ENCODE measurements at places on chromosomes 13 and 19.
A peak's percentile ranks its signal among the peaks of the same experiment; 100 is the strongest.

- no peak for DNase-seq
These were observed 167.3 kb downstream of the FLT1 start for GRCh38 chr13:28327373-28328270.

DNA sequence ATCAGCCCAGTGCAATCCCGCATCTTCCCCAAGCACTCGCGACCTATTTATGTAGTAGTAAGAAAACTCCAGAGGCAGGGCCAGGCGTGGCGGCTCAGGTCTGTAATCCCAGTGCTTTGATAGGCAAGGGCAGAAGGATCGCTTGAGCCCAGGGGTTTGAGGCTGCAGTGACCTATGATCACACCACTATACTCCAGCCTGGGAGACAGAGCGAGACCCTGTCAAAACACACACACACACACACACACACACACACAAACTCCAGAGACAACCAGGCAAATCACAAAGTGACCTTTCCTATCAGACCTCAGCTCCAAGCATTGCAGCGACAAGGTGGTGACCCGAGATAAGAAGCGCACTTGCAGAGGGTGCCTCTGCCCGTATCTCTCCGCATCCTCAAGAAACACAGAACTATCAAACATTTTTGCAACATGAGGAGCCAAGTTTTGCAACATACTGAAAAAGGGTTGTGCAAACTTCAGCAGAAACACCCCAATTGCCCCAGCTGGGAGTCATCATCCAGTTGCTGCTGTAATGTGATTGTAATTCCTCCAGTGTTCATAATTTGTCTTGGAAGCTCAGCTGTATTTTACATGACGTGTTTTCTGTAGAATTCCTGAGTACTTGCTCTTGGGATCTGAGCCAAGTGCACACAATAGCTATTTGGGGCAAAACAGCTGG, 8.7 kb upstream of the KLF2 start:
- no peak for DNase-seq

- DNase-seq, result no peak
These were observed 249.8 kb downstream of the NBEA start for GRCh38 chr13:35191883-35192282.

DNA sequence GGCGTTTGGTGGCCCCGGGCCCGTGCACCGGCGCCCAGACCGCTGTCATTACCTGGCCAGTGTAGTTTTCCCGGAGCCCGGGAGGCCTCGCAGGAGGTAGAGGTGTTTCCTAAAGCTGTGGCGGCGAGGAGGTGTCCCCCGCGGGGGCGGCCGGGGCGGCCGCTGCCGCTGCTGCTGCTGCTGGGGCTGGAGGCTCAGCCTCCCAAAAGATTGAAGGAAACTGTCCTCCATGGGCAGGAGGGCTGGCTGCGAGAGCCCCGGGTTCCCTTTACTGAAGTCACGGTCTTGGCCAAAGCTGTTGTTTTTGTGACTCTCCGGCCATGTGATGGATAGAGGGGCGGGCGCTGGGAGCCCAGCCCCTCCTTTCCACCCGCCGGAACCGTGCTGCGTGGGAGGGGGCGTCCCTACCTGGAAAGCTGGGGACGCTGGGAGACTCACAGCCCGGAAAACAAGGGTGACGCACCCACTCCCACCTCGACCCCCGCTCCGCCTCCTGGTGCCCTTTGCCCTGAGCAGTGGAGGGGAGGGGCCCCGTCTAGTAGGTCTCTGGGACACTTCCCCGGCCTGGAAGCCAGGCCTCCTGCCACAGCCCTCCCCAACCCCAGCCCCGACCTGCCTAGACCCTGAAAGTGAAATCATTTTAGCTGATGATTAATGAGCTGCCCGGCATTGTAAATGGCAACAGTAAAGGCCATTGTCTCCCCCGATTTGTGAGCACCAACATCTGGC, at the start of gene N4BP2L1:
Gene N4BP2L1, minus strand, starts transcription at position 279 of the 729 bp plus-strand sequence. Its CDS starts 48 bp downstream, at position 231.
- peak; percentile 75 for DNase-seq

- DNase-seq, result peak; percentile 46
These were observed 25.9 kb downstream of the GRIN2D start for GRCh38 chr19:48419158-48419920.

DNA sequence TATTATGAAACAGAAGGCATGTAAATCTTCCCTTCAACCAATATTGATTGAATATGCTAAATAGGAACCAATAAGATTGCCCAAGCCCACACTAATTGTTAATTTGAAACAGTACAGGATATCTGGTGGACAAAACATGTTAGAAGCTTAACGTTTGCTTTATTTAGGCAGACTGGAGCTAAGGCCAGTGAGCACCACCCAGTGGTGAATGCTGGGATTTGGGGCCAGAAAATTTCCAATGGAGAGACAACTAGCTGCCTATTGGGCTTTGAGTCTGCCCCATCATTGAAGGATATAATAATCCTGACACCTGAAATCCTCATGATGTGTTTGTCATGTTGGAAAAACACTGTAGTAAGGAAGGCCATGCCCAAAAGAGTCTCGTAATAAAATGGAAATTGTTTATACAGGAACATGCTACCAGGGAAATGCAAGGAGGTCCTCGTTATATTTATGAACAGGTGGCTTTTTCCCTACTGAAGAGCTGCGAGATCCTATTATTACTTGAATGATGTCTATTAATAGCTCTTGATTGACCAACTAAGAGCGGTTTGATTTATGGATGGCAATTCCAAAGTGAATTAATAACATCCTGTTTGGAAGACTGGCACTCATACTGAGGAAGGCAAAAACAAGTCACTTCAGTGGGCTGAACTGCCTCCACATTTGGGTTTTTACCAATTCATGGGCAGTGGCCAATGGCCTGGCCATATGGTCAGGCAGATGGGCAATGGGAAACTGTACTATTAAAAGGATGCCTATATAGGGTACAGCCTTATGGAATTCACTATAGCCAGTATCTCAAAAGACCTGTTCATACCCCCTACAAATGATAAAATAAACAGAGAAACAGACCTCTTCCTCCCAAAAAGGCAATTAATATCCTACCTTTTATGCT, 8.7 kb downstream of the SIGLECL1 start:
- peak; percentile 18 for DNase-seq

GRCh38 chr13:101157261-101157660, 259.0 kb downstream of the NALCN start:
- DNase-seq, result no peak

- no peak for DNase-seq
These were observed 6.1 kb downstream of the FLT3 start for GRCh38 chr13:28094306-28094705.

GRCh38 chr19:16015805-16016173, 60.5 kb upstream of the TPM4 start:
- no peak for DNase-seq

- no peak for DNase-seq
These were observed 474.2 kb upstream of the SLC10A2 start for GRCh38 chr13:103540382-103540765.

DNA sequence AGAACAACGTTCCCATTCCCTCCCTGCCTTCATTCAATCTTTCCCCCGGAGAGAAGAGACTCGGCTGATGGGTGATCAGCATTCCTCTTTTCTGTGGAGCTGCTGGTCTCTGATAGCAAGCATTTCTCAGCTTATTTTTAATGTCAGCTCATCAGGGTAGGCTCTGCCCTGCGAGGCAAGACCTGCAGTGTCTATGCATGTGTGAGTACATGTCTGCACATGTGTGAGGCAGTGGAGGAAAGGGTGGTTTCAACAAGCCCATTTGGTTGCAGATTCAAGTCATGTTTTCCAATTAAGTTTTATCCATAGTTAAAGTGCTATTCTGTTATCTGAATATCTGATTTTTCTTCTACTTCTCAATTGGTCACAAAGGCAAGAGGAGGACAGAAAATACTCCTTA, 19.5 kb downstream of the SLC10A2 start:
- DNase-seq, result no peak

DNA sequence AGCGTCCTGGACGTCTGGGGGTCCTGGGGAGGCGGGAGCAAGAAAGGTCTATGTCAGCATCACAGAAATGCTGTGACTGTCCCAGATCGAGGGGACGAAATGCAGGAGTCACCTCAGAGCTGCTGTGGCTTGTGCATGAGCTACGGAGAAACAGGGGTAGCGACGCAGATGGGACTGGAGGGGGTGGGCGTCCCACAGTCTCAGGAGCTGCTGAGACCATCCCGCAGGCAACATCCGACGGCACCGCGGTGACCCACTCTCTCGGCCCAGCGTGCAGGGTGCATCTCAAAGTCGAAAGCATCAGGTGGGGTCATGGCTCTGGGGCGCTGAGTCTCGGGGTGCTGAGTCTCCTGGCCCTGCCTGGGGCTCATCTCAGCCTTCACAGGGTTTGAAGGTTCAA, 37.4 kb upstream of the C13orf46 start:
- no peak for DNase-seq

DNA sequence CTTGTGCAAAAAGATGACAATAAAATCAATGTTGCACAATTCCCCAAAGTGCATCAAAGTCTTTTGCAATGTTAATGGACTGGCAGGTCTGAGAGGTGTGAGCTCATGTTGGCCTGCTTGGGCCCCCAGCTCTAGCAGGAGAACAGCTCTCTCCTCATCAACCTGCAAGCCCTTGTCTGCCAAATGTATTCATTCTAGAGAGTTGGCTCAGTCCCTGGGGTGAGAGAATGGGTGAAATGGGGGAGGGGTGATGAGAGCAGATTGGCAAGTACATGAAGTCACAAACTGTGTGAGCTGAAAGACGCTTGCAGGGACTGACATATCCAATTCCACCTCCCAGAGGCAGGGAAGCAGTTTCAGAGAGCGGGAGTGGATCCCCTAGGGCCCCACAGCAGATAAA, 465.1 kb upstream of the ZNF507 start:
- no peak for DNase-seq

DNA sequence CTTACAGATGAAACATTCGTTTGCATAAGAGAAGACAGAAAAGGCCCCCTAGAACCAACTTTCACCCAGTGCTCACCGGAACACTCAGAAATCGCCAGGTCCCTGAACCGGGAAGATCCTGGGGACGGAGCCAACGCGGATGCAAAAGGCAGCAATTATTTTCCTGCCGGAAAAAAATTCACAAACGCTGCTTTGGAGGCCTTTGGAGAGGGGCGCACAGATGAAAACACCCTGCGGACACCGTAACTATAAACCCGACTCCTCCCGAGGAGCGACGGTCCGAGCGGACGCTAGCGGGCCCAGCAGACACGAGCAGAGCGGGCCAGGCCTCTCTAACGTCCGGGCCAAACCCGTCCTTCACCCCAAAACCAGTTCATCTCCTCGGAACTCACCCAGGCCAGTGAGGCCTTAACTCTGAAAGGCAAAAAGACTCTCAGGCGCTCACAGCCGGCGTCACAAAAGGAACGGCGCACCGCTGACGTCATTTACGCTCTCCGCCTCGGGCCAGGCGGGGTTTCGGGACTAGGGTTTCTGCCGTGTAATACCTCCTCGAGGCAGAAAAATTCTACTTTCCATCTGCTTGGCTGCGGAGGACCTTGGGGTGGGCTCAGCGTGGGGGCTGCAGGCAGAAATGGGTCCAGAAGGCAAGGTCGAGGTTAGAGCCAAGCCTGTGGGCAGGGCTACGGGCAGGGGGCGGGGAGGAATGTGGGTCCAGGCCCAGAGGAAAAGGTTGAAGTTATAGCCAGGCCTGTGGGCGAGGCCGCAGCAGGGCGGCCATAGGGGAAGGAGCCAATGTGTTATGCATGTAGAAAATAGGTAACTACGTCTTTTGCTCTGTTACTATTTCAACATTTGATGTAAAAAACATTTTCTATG, at the start of gene ZNF426:
Gene ZNF426, minus strand, starts transcription at position 463 of the 876 bp plus-strand sequence. CDS start 2,413 bp downstream, outside the sequence.
- DNase-seq, result peak; percentile 81

DNA sequence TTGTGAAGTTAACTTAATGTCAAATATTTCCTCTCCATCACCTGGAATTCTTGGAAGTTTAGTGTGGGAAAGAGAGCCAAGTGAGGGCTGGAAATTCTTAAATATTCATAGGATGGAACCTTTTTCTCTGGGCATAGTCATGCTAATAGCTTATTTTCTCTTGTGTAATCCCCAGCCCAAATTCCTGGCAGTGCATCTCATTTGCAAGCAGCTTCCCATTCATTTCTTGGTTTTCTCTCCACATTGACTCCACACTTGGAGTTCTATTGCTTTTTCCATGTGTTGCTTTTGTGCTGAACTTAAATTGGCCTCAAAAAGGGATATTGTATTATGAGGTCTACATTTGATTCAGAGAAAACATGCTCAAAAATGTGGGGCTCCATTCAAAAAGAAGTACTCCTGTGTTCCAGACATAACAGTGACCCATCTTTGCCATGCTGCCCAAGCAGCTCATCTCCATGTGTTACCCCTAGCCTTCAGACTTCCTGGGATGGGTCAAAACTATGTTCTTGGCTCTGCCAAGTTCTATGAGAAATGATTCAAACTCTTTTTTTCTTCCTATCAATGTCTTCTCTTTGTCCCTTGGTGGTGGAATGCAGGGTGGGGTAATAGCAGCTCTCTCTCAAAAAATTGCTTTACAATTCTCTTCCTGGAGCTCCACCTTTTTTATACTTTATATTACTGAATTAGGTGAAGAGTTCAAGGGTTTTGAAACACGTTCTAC, 2471.5 kb downstream of the PCDH9 start:
- no peak for DNase-seq

DNA sequence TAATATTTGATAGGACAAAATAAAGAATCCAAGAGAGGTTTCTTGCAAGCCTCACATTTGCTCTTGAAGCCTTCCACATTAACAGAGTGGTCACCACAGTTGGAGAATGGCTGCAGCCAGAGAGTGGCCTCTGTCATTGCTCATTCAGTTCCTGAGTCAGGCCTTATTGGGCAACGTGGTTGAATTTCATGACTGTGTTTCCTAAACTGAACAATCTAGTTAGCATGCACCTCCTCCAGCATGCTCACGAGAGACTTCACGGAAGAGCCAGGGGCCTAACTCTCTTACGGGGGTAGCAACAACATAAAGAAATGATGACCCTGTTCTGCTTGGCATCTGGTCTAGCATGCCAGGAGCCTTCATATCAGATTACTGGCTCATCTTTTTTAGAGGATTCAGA, 9.6 kb upstream of the UBL3 start:
- DNase-seq, result no peak

DNA sequence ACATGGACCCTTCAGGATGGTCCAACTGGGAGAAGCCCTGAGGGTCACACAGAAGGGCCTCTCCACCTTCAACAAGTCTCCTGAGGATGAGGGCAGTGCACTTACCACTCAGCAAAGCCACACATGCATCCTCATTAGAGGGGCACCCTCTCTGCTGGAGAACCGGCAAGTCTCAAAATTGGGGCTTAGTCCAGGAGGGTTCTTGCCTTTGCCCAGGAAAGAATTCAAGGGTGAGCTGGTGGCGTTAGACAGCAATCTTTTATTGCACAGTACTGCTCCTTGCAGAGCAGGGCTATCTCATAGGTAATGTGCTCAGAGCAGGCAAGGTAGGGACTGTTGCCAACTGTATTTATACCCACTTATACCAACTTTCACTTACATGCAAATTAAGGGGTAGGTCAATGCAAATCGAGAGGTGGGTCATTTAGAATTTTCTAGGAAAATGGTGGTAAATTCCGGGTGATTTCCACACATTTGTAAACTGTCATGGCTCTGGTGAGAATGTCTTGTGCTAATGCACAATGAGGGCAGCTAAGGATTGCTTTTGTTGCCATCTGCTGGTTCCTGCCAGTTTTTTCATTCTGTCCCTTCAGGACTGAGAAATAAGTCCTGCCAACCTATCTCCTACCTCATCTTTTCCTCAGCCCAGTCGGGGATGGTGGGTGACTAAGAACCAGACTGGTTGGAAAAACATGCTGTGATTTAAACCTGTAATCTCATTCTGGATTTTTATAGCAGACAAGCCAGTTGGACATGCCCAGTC, 27.8 kb upstream of the IGSF23 start:
- no peak for DNase-seq

GRCh38 chr13:58004751-58005150, 373.2 kb downstream of the PCDH17 start:
- DNase-seq, result no peak

GRCh38 chr19:16038196-16038695, 38.0 kb upstream of the TPM4 start:
- no peak for DNase-seq

- DNase-seq, result no peak
These were observed 144.9 kb downstream of the MIPEP start for GRCh38 chr13:23744315-23744714.

Measured in activated CD4-positive, alpha-beta T cell treated with anti-CD3 and anti-CD28 coated beads, Interleukin-2, amount 50 U/mL, for 24 hours (primary cell).